ENCODE measurements at places on chromosomes 7 and 10.

DNA sequence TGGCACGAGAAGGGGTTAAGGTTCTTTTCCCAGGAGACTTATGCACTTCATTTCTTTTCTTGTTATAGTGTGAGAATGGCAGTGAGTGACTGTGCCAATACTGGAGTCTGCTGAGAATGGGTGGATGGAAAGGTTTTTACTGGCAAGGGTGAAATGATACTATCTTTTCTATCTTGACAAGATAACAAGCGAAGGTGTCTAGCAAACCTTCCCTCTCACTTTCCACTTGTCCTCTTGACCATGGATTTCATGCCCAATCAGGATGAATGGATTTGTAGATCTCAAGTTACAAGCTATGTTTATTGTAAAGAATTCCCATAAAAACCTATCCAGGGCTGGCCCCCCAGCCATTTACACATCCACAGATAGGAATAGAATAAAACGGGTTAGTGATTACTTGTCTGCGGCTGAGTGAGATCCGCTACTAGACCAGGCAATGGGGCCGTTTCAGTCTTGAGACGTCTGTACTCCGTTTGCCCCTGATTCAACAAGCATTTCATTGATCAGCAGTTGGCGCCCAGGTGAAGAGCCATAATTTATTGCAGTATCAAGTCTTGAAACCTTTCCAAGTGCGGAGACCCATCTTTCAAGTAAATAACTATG lies 152.6 kb downstream of the PRKCQ start:
- no peak for DNase-seq

- no peak for DNase-seq
Measured at GRCh38 chr10:126268013-126268920, 120.0 kb downstream of the ADAM12 start.

DNA sequence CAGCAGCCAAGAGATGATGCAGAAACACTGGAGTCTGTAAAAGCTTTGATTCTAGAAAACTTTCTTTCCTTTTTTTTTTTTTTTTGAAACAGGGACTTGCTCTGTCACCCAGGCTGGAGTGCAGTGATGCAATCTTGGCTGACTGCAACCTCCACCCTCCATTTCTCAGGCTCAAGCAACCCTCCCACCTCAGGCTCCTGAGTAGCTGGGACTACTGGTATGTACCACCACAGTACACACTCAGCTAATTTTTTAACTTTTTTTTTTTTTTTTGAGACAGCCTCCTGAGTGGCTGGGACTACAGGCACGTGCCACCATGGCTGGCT lies 17.0 kb upstream of the BAG3 start:
- DNase-seq = peak; percentile 51

- no peak for DNase-seq
Measured at GRCh38 chr10:124250506-124250905, 157.1 kb upstream of the CHST15 start.

All from OCI-M1 (cell line).